ENCODE measurements at places on chromosomes 7 and 10. TPM values are rescaled to one million over a fixed set of nuclear protein-coding genes. Genes with fewer than 3 reads are reported as not detected.

The CYP2E1 gene
- polyA plus RNA-seq = 0.49 TPM

GRCh38 chr7:150855476-150856302 is 3.4 kb downstream of the AOC1 start:
- DNase-seq = no peak

DNA sequence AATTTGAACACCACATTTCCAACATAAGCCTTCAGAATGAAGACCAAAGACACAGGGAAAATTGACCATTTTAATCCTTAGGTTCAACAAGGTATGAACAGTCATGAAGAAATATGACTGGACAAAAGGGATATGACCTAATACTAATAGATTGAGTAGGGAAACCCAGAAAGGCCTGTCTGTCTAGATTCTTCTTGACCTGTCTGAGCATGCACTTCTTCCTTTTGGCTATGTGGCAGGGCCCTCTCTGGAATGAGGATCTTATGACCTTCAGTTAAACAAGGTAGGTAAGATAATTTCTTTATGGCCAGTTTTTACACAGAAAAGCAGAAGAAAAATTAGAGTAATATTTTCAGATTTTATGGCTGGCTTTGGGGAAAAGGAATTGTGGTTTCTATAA is 3.0 kb upstream of the PHYHIPL start:
- no peak for DNase-seq

DNA sequence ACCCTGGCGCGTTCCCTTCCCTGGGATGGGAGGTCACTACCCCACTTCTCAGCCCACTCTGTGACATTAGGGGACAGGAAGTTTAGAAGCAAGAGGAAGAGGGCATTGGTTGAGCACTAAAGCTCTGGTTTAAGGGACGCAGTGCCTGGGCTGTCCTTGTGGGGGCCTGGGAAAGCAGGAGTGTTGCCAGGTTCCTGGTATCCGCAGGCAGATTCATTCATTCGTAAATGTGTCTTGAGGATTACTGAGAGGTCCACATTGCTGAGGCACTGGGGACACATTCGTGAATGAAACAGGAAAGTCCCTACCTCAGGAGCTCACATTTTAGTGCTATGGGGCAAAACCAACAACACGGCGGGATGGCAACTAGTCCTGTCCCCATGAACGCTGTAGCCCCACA is 69.4 kb downstream of the COL13A1 start:
- no peak for DNase-seq

The CLDN15 gene
- polyA plus RNA-seq = 3.8 TPM

The TDRD1 gene
- 0.22 TPM for polyA plus RNA-seq

- no peak for DNase-seq
These were observed 100.4 kb upstream of the DDC start for GRCh38 chr7:50665403-50666123.
